Aorta (tissue), 5 donors: ENCODE measurements at places on chromosomes 4 and X.

DNA sequence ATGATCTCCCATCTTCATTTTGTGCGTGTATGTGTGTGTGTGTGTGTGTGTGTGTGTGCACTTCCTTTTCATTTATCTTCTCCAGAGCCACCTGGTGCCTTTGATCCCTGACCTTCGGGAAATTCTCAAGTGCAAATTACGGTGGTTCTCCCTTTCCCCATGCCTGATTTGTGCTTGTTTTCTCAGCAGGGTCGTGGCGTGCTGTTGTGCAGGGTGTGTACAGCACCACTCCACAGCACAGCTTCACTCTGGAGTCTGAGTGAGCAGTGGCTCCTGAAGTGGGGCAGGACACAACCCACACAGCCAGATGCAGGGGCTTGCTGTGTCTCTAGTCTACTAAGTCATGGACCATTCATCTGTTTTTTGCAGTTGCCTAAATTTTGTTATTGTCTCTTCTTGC, 114.2 kb upstream of the TBC1D9 start:
- DNase-seq = no peak

DNA sequence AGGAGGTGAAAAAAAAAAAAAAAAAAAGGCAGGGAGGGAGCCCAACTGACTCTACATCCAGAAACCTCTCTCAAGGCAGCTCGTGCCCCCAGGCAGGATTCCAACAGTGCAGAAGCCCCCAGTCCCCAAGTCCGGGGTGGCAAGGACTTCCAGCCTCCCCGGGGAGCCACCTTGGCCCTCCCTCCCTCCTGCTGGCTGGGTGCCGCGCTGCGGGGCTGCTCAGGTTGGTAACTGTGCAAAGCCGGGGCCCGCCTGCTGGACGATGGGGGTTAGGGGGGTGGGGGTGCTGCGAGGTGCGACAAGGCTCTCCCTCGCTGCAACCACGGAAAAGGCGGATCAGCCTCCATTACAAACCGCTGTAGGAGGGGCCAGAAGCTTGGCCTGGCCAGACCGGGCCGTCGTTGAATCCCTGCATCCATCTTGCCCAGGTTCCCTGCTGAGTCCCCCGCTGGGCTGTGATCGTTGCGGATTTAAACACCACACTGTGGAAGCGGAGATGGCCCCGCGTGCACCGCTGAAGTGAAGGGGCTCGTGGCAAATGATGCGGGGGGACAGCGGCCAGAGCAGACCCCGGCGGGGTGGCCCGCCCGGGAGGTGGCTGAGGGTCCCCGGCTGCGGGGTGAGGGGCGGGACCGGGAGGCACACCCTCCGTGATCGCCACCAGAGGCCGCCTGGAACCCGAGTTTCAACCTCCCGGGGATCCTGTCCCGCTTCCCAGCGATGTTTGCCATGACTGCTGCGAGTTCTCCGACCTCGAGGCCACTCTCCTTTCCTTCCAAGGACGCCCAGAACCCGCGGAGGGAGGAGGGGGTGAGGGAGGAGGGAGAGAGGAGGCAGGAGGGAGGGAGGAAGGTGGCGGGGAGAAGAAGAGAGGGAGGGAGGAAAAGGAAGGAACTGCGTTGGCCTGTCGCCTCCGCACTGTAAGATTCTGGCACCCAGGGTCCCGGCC, 58.0 kb upstream of the DDX3X start:
- peak; percentile 80 for DNase-seq

DNA sequence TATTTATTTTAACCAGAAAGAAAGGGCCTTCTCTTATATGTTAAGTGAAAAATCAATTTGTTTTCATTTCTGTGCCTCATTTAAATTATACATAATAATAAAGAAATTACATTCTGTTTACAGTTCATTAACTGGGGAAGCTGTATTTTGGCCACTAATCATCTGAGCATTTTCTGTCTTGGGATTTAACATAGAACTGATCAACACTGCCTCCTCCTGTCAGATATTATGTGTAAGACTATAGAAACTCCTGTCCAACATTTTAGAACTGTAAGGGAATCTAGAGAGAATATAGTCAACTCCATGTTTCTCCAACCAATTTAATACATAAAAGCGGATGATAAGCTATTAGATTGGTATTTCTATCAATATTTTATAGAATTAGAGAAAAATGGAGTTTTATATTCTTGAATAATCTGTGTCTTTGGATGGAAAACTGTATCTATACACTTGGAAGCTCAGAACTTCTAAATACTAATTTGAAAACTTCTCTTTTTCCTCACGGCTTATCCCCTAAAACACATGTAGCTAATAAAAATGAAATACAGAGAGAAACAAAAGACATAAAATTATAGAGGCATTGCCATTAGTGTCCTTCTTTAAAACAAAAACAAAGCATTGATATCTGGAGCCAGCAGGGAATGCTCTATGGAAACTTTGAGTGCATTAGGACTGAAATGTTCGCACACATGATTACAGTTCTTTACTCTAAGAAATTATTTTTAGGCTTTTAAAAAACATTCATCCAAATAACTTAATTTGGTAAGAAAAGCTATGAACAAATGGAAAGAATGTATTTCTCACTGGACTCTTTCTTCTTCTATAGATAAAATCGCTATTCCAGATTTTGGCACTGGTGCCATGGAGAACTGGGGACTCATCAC, 33.1 kb downstream of the ENPEP start:
- no peak for DNase-seq

DNA sequence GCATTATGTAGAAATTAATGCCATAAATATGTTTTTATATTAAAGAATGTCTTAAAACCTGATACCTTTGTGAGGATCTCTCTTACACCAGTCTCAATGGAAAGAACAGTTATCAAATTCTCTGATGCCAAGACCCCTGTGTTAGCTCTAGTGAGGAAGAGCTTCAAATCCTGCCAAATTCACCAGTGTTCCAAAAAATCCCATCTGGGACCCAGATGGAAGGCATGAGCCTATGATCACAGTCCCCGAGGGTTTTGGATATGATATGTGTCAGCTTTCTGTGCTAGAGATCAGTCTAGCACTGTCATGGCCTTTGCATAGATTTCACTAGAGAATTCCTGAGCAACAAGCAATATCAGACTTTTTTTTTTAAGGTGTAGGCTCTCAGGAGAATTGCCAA, 412.1 kb downstream of the UBE2NL start:
- DNase-seq = no peak

GRCh38 chr4:3530051-3530450, 2.2 kb downstream of the LRPAP1 start:
- DNase-seq = no peak

- DNase-seq = no peak
Observed at GRCh38 chr4:174928174-174928573, 10.0 kb downstream of the ADAM29 start.

GRCh38 chrX:130834149-130834548, 68.9 kb downstream of the ENOX2 start:
- no peak for DNase-seq

DNA sequence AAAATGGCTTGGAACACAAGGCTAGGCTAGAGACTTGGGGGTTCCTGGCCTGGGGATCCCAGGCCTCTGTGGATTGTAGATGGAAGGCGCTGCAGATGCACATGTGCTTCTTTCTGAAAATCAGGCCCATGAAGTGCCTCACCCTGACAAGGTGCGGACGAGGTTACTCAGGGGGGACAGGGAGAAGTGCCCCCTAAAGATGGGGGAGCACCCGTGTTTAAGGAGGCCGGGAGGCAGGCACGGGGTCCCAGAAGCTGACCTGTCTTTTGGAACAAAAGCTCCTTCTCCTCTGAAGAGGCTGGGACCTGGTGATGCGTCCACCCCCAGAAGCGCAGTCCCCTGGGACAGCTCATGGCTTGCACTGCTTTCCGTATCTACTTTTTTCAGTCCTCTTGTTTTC, 2.4 kb downstream of the PDZD4 start:
- no peak for DNase-seq

DNA sequence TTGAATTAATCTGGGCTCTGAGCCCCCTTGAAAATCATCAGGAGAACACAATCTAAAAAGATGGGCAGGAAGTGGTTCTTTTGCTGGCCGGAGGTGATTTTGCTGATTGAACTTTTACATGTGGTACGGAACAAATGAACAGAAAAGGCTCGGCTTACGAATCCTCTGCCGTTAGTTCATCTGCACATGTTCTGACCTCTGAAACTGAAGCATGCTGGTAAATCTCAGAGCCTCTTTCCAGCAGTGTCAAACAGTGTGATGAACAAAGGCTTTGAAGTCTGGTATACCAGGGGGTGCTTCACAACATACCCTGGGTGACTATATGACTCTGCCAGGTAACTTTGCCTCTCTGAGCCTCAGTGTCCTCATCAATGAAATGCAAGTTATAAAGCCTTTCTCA, 194.2 kb upstream of the C1QTNF7 start:
- no peak for DNase-seq

GRCh38 chrX:116111497-116111896, 59.0 kb upstream of the AGTR2 start:
- DNase-seq = no peak

- DNase-seq = no peak
Observed at GRCh38 chr4:146214238-146214637, at the start of gene REELD1. TSS of gene REELD1 (plus strand) at chr4:146214538. CDS start at chr4:146216953, 2,415 bp downstream.

GRCh38 chr4:158914218-158914617, 145.4 kb downstream of the FNIP2 start:
- no peak for DNase-seq

DNA sequence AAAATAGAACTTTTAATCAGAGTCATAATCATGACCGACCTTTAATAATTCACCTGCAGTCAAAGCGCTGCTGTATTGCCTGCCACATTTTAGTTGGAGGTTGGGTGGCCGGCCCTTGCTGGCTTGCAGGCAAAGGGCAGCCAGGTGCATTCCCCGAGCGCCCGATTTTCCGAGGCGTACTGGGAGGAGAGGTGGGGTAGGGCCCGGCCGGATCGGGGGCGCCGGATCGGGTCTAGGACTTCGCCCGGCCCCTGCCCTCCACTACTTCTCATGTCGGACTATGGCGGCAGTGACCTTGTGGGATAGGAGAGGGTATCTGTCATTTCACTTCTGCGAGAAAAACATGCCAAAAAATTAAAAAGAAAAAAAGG, 2.5 kb upstream of the RS1 start:
- no peak for DNase-seq

GRCh38 chrX:100643212-100643611, 787 bp upstream of the SRPX2 start:
- no peak for DNase-seq
